ENCODE measurements at places on chromosomes 7 and 10.

- DNase-seq = no peak
These were observed 135.4 kb downstream of the ST7 start for GRCh38 chr7:117088623-117089194.

DNA sequence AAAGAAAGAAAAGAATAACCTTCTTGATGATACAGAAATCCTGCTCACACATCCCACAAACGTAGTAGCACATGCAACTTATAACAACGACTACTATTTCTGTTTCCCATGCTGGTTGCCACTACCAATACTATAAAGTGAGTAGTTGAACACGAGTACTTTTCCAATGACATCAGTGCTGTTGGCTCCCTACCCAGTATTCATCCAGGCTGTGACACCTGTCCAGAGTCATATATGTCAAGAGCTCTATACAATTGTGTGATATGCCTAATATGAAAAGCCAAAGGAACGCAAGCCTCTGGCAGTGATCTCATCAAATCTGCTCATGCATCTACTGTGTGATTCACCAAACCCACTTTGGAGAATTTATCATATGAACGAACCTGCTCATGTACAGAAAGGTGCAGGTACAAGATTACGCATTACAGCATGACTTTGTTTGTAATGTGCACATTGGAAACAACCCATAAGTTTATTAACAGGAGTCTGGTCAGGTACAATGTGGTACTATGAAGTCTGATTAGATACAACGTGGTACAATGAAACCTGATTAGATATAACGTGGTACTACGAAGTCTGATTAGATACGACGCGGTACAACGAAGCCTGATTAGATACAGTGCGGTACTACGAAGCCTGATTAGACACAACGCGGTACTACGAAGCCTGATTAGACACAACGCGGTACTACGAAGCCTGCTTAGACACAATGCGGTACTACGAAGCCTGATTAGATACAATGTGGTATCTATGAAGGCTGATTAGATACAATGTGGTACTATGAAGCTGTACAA lies 5.8 kb upstream of the ITIH5 start:
- DNase-seq = no peak

DNA sequence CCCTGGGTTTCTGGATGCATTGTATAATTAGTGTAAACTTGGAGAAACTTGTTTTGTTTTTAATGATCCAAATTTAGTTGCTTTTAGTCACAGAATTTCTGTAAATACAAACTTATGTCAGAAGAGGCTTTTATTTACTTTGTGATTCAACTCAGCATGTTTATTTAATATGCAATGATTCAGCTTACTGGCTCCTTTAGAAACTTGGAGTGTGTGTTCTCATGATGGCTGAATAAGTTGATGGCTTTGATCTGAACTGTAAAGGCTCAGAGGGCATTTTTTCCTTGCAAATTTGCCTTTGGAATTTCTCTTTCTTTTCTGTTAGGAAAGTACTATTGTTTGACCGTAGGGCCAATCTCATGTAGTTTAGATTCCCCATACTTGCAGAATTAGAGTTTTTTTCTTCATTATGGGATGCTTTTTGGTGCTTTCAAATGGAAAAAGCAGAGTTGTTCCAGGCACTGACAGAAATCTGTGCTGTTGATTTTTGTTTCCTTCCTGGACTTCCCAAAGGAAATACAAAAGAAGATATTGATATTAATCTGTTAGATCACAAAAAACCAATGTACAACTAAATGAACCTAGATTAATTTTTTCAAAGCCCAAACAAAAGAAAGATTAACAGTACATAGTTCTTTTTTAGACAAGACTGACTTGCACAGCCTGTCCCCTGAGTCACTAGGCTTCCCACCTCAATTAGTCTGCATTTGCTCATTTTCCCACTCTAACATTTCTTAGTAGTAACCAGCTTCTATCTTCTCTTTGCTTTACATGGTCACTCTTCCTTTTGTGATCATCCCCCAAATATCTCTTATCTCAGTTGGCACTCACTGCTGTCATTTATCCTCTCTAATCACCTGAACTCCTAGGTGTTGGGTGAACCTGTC lies 96.8 kb upstream of the AGR3 start:
- DNase-seq = no peak

DNA sequence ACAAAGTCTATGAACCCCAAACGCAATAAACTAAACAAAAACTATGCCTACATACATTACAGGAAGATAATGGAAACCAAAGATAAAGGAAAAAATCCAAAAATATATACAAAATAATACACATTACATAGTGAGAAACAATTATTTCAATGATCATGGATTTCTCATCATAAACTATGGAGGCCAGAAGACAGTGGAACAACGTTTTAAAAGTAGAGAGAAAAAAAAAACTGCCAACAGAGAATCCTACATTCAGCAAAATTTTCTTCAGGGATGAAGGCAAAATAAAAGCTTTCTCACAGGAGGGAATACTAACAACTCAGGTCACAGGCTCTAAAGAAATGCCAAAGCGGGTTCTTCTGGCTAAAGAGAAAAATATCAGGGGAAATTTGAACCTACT lies 42.9 kb upstream of the FAM13C start:
- DNase-seq = no peak

GRCh38 chr10:132187430-132188138 lies 836 bp downstream of the DPYSL4 start:
- DNase-seq = no peak

GRCh38 chr10:65628493-65629139 lies 1297.2 kb upstream of the LRRTM3 start:
- DNase-seq = no peak

DNA sequence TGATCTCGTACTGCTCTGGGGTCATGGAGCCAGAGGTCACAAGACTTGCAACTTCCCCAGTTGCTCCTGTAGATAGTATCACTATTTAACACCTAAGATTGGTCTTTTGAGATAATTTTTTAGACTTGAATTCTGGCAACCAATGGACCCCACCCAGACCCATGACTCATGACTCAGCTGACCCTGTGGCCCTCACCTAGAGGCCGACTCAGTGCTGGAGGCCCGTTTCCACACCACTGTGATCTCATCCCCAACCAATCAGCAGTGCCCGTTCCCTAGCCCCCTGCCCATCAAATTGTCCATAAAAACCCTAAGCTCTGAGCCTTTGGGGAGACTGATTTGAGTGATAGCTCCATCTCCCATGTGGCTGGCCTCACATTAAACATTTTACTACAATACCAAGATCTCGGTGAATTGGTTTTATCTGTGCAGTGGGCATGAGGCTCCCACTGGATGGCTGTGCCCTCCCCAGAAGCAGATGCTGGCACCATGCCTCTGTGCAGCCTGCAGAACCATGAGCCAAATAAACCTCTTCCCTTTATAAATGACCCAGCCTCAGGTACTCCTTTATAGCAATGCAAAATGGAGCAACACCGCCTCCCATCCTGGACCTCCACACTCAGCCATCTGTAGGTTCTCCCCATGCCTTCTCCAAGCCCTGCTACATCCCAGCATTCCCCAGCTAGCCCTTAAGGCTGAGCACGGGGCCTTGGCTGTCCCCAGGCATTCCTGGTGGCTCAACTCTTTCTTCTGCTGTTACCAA lies 98.8 kb downstream of the PRKAG2 start:
- DNase-seq = no peak

- no peak for DNase-seq
These were observed 50.0 kb downstream of the SLC37A3 start for GRCh38 chr7:140348161-140348849.

DNA sequence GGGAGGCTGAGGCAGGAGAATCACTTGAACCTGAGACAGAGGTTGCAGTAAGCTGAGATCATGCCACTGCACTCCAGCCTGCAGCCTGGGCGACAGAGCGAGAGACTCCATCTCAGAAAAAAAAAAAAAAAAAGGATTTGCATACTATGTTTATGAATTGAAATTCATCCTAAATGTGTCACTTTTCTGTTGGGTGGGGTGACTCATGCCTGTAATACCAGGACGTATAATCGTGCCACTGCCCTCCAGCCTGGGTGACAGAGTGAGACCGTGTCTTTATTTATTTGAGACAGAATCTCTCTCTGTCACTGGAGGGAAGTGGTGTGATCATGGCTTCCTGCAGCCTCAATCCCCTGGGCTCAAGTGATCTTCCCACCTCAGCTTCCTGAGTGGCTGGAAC lies 5.8 kb downstream of the ZNF212 start:
- DNase-seq = no peak

DNA sequence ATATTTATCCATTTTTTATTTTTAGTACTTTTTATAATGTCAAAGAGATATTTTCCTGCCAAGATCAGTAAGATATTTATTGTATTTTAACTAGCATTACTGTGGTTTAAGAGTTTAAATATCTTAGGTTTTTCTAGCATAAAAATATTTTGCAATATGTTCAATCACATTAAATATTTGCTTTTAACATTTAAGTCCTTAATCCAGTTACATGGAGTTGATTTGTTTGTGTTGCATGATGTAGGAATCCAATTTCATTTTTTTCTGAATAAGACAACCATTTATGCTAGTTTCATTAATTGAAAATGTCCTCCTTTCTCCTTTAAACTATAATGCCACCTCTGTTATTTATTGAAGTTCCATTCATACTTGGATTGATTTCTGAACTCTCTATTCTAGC lies 41.8 kb downstream of the CAV1 start:
- no peak for DNase-seq

GRCh38 chr10:3404381-3404780 lies 231.8 kb upstream of the PITRM1 start:
- DNase-seq = no peak

GRCh38 chr7:91812388-91812787 lies 68.1 kb downstream of the MTERF1 start:
- no peak for DNase-seq

DNA sequence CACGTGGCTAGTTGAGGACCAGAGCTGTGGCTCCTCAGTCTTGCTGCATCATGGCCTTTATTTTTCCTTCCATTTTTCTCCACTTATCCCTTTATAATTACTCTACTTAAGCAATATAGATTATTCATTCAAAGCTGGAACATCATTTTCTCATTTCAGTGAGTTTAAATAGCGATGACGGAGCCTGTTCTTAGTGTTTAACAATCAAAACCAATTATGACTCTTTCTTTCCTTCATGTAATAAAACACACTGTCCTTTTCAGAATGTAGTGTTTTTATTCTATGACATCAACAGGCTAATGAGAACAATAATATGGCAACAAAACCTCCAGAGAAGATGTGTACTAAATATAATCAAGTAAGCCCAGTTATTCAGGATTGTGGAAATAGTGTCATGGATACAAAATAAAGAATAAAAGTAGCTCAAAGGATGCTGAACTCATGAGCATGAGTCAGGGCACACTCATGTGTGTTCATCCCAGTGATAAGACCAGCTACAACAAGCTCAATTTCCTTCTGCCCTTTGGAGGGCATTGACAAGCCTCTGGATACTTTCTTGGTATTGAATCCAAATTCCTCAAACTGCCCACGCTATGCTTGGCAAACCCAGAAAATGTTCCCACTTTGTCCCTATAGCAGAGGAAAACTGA lies 188.4 kb downstream of the CYP26A1 start:
- no peak for DNase-seq

DNA sequence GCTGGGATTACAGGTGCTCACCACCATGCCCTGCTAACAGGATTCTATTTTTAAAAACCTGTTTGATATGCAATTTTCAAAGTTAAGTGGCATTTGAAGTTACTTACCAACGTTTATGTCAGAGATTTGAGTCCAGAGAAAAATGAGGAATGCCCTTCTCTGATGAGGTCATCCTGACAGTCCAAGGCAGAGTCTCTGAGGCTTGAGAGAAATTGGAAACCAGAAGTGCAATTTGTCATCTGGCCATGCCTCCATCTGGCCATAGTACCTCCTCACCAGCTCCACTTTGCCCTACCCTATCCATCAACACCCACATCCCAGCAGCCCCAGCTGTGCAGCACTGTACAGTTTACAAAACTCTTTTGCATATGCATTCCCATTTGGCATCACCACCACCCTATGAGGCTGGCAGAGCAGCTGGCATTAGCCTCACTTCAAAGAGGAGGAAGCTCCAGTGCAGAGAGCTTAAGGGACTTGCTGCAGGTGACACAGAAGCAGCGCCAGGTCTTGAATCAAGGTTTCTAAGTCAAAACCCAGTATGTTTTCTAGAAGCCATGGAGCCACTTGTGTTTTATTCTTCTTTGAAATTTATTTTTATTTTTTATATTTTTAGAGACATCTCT lies 54.5 kb upstream of the PDZD8 start:
- DNase-seq = no peak
